ENCODE measurements at places on chromosomes 5 and 9.

DNA sequence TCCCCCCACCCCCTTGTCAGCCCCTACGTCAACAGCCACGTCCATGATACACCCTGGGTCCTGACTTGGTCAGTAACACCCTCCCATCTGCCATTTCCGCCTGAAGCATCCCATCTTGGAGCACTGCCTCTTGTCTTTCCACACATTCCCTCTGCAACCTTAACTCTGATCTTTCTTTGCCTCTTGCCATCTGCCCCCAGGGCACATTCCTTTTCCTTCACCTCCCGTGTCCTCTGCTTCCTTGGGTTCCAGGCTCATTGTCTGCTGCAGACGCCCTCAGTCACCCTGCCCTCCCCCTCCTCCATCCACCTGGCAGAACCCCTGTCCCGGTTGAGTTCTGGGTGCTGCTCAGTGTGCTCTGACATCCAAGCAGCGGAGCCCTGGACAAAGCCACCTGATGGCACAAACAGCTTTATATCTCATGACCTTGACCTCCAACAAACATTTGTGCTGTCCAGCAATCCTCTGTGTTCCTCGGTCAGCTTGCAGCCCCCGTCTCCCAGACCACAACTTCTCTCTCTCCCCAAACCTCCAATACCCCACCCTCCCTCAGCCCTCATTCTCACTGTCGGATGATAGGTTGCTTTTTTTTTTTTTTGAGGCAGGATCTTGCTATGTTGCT lies 97.7 kb upstream of the IER5L start:
- DNase-seq: peak; percentile 65
- H3K27ac ChIP-seq: no peak overlapping the region
- H3K4me1 ChIP-seq: peaks cover 9% of the 10 kb centered on the region
- no peaks in the 10 kb centered on the region for H3K27me3 ChIP-seq
- H3K36me3 ChIP-seq: no peaks in the 10 kb centered on the region
- H3K4me3 ChIP-seq: no peak overlapping the region

GRCh38 chr9:131818089-131818488 lies 78.2 kb upstream of the RAPGEF1 start:
- H3K36me3 ChIP-seq: no peaks in the 10 kb centered on the region
- DNase-seq: no peak
- no peak overlapping the region for H3K4me3 ChIP-seq
- H3K27me3 ChIP-seq: no peaks in the 10 kb centered on the region

- H3K27me3 ChIP-seq: no peaks in the 10 kb centered on the region
- peak; percentile 28 for DNase-seq
- no peak overlapping the region for H3K27ac ChIP-seq
- H3K4me3 ChIP-seq: no peak overlapping the region
- H3K4me1 ChIP-seq: no peaks in the 10 kb centered on the region
These were observed 440.5 kb upstream of the SGCD start for GRCh38 chr5:155886311-155887031.

- no peak overlapping the region for H3K4me3 ChIP-seq
- no peaks in the 10 kb centered on the region for H3K36me3 ChIP-seq
- H3K27me3 ChIP-seq: no peaks in the 10 kb centered on the region
- no peak for DNase-seq
- no peaks in the 10 kb centered on the region for H3K4me1 ChIP-seq
- H3K27ac ChIP-seq: no peak overlapping the region
These were observed 165.0 kb upstream of the MAP3K1 start for GRCh38 chr5:56650386-56650785.

DNA sequence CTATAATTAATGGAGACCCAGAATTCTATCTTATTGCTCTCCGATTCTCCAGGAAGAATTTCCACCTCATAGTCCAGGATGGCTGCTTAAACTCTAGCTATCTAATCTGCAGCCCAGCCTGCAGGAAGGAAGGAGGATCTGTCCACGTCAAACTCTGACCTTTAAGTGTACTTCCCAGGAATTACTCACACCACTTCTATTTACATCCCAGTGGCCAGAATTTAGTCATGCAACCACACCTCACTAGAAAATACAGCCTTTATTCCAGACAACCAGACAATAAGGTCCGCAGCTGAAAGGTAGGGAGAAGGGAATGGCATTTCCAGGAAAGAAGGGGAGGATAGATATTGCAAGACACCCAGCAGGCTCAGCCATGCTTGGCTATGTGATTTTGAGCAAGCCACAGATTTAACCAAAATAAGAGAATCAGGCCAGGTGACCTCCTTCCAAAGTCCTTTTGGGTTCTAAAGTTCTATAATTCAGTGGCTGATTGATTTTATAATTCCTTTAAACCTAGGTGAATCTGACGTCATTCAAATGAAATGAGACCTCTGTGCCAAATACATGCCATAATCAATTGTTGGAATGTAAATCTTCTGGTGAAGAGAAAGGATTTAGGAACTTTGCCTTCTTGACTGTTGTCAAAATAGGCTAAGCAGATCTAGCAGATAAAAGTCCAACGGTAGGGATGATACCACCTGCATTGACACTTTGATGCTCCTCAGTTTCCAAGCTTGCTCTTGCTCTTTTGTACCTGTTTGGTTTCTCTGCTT lies 3.7 kb upstream of the DENND1A start:
- peaks cover 7% of the 10 kb centered on the region for H3K36me3 ChIP-seq
- no peaks in the 10 kb centered on the region for H3K27me3 ChIP-seq
- H3K4me1 ChIP-seq: peaks cover 3% of the 10 kb centered on the region
- DNase-seq: no peak
- no peak overlapping the region for H3K27ac ChIP-seq

- H3K27ac ChIP-seq: no peak overlapping the region
- H3K4me1 ChIP-seq: peaks cover 2% of the 10 kb centered on the region
- H3K27me3 ChIP-seq: no peaks in the 10 kb centered on the region
- no peak for DNase-seq
These were observed 568 bp downstream of the MACIR start for GRCh38 chr5:103258957-103259704.

- H3K36me3 ChIP-seq: peaks cover 19% of the 10 kb centered on the region
- 0 out of 2 replicates have a peak, but pooled peaks cover 3% of the 10 kb centered on the region for H3K4me1 ChIP-seq
- H3K27me3 ChIP-seq: no peaks in the 10 kb centered on the region
- DNase-seq: no peak
- H3K27ac ChIP-seq: no peak overlapping the region
These were observed 59.1 kb downstream of the PSMB7 start for GRCh38 chr9:124355941-124356744.

- no peak overlapping the region for H3K27ac ChIP-seq
- no peak for DNase-seq
- H3K27me3 ChIP-seq: no peaks in the 10 kb centered on the region
- H3K4me1 ChIP-seq: no peaks in the 10 kb centered on the region
- H3K4me3 ChIP-seq: no peak overlapping the region
These were observed 136.2 kb downstream of the BARX1 start for GRCh38 chr9:93818827-93819472.

DNA sequence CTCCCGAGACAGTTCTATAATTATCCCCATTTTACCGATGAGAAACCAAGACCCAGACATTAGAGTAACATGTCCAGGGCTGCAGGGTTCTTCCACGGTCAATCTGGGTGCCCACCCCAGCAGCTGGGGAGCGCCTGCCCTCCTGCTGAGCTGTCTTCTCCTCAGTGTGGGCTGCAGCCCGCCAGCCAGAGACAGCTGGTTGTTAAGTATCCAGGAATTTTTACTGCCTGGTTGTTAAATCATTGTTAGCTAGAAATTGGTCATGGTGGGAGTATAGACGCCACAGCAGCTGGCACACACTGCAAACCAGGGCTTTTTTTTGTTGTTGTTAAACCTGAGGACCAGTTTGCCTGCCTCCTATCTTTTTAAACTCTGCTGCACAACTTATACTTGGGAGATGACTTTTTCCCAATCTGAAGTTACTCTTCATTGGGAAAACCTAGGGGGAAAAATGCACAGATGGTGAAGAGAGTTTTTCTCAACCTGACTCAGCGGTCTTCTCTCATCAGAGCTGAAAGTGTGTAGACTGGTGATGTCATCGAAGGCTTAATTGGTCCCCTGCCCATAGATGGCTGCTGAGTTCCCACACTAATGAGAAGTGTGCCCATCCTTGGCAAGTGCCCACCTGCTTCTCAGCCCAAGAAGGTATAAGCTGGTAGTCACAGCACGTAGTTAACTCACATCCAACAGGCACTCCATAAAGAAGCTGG lies 208.6 kb downstream of the DRD1 start:
- H3K27me3 ChIP-seq: no peaks in the 10 kb centered on the region
- H3K36me3 ChIP-seq: no peaks in the 10 kb centered on the region
- no peaks in the 10 kb centered on the region for H3K4me1 ChIP-seq
- DNase-seq: no peak

All from H9 (cell line).